ENCODE measurements at places on chromosomes 7 and 10.
A peak's percentile ranks its signal among the peaks of the same experiment; 100 is the strongest.

- no peak for DNase-seq
These were observed 17.1 kb upstream of the EZH2 start for GRCh38 chr7:148901178-148901577.

DNA sequence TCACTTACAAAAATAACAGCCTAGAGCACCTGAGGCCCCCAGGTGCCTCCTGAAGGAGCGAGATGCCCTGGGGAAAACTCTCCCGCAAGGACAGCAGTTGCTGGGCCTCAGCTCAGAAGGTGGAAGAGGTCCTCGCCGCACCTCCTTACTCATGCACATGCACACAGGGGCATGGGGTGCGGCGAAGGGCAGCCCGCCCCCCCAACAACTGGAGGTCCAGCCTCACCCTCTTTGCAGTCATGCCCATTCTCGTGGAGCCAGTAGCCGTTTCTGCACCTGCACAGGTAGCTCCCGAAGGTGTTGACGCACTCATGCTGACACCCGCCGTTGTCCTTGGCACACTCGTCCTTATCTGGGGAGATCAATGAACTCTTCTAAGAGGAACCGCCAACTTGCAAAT lies 19.9 kb upstream of the OPALIN start:
- peak; percentile 57 for DNase-seq

GRCh38 chr10:28403090-28403489 lies 100.2 kb upstream of the MPP7 start:
- no peak for DNase-seq

DNA sequence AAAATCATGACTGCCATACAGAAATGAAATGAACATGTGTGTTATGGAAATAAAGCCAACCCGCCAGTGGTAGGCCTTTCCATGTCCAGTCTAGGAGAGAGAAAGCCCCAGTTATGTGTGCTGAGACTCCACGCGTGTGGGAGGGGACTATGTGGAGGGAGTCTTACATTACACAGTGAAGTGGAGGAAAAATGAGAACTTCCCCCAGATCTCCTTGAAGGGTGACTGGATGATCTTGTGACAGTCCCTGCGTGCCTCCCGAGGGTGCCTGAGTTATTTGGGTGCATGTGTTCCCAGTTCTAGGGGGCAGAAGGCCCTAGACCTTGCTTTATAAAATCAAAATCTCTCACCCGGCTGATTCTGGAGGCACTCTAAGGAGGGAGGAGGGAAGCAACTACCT lies 24.2 kb downstream of the UPP1 start:
- DNase-seq = no peak

GRCh38 chr10:88687853-88688467 lies 18.1 kb upstream of the LIPK start:
- no peak for DNase-seq

- DNase-seq = no peak
These were observed 1.8 kb downstream of the RP9 start for GRCh38 chr7:33107136-33108066.

- no peak for DNase-seq
These were observed 370.8 kb downstream of the AUTS2 start for GRCh38 chr7:69968969-69969556.

DNA sequence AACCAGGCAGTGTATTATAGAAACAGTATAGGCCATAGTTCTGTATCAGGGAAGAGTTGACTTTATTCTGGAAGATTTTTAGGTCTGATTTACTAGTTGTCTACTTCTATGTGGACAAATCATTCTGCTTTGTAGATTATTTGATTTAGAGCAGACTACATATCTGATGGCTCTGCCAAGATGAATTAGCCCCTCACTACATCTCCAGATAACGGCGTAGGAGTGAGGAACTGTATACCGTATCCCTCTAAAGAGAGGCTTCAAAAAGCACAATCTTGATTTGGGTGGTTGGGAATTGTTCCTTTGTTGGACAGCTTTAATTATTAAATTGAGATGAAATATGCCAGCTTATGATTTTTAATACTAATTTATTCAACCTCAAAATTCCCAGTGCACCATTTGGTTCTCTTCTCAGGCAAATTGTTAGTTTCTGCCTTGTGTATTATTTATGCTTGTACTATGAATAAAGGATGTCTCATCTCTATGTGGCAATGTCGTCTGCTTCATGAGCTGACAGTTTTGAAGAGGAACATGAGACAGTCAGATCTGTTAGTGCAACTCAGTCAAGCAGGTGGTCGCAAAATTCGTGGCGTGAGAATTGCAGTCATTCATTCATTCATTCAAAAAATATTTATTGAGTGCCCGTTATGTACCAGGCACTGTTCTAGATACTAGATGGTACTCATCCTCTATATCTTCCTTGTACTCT lies 422.8 kb downstream of the EXOC4 start:
- DNase-seq = no peak

GRCh38 chr7:27392477-27392876 lies 149.9 kb downstream of the EVX1 start:
- no peak for DNase-seq

- DNase-seq = peak; percentile 91
These were observed 7.4 kb upstream of the MICALL2 start for GRCh38 chr7:1466524-1467271.

DNA sequence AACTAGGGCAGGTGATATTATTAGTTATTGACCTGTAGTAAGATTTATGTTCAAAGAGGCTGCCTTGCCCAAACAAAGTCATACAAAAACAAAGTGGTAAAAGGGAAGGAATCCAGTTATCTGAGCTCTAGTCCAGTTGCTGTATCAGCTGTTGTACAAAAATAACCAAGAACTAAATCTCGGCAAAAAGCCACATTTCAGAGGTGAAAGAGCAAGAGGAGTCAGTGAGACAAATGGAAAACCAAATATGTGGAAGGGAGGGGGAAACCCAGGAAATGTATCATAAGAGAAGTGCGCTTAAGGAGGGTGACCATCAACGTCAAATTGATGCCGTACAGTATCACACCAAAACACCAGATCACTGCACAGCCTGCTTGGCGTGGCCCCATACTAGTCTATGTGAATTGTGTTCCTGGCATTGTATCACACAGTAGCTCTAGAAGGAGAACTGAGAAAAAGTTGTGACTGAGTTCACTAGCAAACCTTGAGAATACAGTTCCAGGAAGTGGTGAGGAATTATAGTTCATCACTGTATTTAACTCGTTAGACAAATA lies 6.4 kb downstream of the AGBL3 start:
- DNase-seq = no peak

DNA sequence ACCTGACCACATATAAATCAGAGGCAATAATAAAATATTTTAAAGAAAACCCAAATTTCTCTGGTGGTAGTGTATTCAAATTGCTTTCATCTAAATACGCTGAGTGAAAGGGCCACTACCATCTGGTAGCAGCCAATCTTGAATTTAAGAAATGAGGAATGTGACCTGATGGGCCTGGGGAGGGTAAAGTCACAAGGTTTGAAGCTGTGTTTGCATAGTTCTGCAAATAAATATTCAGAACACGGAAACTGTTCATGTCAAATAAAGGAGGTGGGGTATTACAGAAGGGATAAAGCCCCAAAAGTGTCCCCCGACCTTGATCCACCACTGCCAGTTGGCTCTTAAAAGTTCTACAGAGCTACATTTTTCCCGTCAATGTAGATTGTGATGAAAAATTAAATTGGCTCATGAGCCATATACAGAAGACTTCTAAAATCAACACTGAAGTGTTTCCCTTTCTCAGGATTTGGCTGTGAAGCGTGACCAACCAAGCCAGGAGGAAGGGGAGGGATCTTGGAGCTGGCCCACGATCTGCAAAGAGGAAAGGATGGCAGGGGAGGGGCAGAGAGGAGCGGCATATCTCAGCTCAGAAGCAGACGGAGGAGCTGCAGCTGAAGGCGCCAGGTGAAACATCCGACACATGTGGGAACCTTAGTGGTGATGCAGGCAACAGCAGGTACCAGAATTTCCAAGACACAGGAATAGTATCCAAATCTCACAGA lies 39.6 kb downstream of the MPP7 start:
- DNase-seq = peak; percentile 70

- peak; percentile 65 for DNase-seq
These were observed 4.1 kb upstream of the NT5C2 start for GRCh38 chr10:103197174-103197573.

DNA sequence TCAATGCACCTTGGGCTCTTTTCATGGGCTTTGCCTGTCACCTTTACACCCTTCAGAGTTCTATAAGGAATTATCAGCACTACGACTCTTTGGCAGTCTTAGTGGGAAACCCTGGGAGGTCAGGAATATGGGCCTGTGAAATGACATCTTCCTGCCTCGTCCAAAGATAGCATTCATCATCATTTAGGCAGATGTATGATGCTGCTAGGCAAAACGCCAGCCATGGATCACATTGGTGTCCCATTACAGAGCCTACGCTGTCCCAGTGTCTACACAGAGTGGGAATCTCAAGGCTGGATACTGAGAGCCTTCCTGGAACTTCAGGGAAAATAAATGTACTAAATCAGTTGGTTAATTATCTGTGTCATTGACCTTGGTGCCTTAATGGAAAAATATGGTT lies 259.4 kb upstream of the CELF2 start:
- DNase-seq = no peak
